ENCODE measurements at places on chromosomes 11 and 22.

- DNase-seq, result peak; percentile 62
Measured at GRCh38 chr11:2156416-2157182, 4.4 kb downstream of the INS start.

GRCh38 chr11:47723041-47723440 lies 7.9 kb upstream of the AGBL2 start:
- no peak for DNase-seq

- peak; percentile 57 for DNase-seq
Measured at GRCh38 chr11:798093-798713, at the start of gene SLC25A22. Gene SLC25A22, minus strand, starts transcription at chr11:798281. Its CDS starts 3,275 bp downstream, at chr11:795006.

DNA sequence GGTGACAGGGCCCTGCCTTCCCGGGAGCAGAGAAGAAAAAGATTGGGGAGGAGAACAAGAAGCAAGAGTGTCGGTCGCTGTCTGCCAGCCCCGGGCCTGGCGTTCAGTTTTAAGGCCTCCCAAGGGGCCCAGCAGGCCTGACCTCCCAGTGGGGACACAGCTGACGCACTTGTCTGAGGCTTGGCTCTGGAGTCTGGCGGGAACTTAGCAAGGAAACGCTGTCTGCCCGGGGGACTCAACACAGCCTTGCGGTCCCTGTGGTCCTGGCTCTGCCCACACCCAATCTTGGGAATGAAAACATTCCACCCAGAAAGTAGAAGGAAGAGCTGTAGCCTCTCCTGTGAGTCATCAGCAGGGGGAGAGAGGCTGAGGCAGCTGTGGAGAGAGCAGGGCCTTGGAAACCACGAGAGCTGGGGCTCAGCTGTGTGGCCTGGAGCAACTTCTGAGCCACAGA lies 54.4 kb downstream of the TRAF6 start:
- peak; percentile 98 for DNase-seq

GRCh38 chr11:76854709-76855108 lies 6.0 kb upstream of the ACER3 start:
- DNase-seq, result no peak

- DNase-seq, result no peak
Measured at GRCh38 chr11:67366961-67367760, 6.2 kb downstream of the CLCF1 start.

- no peak for DNase-seq
Measured at GRCh38 chr22:28793976-28794584, 6.3 kb downstream of the XBP1 start.

- peak; percentile 77 for DNase-seq
Measured at GRCh38 chr11:68542617-68543016, 82.1 kb downstream of the PPP6R3 start.
